ENCODE measurements at places on chromosomes 16 and 17.

DNA sequence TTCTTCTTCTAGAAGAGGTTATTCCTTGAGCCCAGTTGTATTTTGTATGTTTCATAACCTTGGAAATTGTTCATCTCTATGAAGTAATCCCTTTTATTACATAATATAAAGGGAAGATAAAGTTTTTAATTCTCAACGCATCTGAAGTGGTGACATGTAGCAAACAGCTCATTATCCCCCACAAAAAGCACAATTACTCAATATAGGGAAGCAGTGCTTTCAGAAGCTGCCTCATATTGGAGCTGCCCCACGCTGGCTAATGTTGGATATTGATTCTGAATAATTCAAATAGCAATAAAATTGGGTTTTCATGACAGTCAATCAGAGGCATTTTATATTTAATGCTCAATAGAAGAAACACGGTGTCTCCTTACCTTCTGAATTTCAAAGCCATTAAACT, 604.3 kb upstream of the RBFOX1 start:
- DNase-seq: no peak

DNA sequence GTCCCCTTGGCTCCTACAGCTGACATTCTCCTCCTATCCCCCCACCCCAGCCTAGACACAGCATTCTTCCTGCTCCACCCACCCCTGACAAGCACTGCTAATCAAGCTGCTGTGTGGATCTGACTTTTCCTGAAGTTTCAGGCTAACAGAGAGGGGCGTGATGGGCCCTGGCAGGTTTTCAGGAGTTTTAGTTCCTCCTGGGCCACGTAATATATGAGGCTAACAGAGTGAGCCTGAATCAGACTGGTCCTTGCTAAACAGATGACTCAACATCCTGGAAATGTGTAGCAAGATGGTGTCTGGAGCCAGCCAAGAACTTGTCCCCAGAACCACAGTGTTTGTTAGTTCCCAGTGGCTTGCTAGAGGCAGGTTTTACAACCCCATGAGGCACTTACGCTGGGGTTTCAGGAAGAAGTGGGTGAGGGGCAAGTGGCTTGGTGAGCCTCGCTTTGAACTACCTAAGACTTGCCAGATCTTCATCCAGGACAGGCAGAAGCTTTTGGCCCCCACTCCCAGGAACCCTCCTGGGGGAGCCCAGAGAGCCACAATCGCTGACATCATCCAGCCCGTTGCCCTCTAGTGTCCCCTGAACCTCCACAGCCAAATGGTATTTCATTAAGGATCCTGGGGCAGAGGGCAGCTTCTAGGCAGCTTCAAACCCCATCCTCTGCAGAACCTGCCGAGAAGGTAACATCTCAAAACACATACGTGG, 15.9 kb downstream of the TMEM92 start:
- DNase-seq: peak; percentile 98

DNA sequence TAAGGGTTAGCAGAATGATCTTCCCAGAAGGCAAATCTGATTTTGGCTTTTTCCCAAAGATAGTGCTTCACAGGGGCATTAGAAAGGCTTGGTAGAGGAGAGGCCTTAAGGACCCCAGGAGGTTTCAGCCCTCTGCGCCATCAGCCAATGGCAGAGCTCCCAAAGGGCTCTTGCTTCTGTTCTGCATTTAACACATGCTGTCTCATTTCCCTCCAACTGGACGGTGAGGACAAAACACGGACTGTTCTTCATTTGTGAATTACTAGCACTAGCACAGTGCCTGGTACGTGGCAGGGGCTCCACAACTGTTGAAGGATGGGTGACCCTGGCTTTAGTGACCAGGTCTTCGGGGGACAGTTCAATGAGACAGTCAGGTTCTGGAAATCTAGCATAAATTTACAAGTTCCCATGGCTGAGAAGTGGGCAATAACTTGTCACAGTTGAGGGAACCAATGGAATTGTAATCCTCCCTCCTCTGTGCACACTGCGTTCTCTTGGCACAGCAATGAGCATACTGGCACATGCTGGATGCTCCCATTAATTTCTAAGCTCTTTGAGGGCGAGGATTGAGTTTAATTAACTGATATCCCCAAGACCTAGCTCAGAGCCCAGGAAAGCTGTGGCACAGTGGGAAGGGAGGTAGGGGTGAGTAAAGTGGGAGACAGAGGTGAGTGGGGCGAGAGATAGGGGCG, 45.4 kb downstream of the COG7 start:
- DNase-seq: no peak

DNA sequence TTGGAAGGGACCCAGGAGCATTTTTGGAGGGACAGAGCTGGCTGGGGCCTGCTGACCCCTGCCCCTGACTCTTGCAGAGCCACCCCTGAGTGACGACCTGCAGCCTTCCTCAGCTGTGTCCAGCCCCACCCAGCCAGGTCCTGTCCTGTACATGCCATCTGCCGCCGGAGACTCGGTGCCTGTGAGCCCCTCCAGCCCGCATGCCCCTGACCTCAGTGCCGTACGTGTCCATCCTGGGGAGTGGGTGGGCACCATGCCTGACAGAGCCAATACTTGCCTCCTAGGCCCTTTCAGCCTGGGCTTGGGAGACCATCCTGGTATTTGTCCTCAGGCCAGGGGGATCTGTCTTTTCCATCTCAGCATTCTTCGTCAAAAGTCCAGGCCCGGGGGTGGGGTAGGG, 27.5 kb downstream of the UNC13D start:
- DNase-seq: no peak

DNA sequence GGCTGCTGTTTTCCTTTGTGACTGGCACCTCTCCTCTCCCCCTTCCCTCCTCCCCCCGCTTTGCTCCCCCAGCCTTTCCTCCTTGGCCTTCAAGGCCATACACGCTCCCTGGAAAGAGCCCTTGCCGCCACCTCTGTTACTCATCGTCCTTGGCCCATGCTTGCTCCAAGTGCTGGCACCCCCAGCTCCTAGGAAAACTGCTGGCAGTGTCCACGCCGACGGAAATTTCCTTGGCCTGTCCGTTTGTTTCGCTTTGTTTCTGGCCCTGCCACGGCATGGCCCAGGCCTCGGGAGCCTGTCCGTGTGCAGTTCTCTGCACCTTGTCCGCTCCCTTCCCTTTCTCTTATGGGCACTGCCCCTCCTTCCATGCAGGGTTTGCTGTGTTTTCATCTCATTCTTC, 18.0 kb downstream of the CA5A start:
- no peak for DNase-seq

GRCh38 chr17:21674242-21674731, 18.0 kb upstream of the KCNJ18 start:
- DNase-seq: no peak

- no peak for DNase-seq
Observed at GRCh38 chr17:77116371-77116860, 24.4 kb upstream of the SEC14L1 start.

- peak; percentile 9 for DNase-seq
Observed at GRCh38 chr17:32943206-32943605, 15.3 kb downstream of the TMEM98 start.

- DNase-seq: no peak
Observed at GRCh38 chr17:147796-148740, 10.7 kb downstream of the SCGB1C2 start.

DNA sequence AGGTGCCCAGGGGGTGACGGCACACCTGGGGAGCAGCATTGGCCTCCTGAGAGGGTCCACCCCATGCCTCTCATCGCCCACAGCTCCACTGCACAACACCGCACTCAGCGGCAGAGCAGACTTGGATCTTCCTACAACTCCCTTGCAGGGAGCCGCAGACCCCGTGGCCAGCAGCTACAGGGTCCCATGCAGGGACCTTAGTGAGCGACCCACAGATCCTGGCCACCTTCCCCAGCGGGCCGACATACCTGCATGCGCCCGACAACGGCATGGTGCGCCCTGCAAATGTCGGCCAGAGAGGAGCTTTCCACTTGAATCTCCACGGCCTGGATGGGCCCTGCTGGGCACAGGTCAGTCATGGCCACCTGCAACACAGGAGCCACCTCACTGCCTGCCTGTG, 8.4 kb downstream of the FAAP100 start:
- no peak for DNase-seq

DNA sequence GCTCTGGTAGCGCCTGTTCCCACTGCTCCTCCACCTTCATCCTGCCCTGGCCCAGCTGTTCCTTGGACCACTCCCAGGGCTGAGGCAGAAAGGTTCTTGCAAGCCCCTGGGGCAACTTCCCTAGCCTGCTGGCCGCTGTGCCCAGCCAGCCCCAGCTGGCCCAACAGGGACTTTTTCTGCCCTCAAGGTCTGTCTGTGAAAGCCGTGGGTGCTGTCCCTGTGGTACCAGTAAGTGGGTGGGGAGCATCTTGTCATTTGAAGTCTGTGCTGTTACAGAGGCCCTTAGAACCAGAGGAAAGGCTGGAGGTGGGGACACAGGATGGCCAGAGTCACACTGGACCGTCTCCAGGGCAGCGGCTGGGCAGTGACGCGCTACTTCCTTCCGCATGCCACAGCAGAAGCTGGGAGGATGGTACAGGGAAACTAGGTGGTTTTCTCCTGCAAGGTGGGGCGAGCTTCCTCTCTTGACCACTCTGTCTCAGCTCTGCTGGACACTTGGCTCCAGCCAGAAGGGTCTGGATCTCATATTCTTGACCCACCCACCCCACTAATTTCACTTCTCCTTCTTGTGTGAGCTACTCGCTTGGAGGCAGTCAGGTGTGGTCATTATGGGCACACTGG, 87.8 kb downstream of the PLCG2 start:
- peak; percentile 52 for DNase-seq

GRCh38 chr16:49672753-49673152, 183.2 kb downstream of the ZNF423 start:
- DNase-seq: no peak

GRCh38 chr16:549544-550263, 10.5 kb upstream of the PRR35 start:
- no peak for DNase-seq

- peak; percentile 20 for DNase-seq
Observed at GRCh38 chr16:25546791-25547190, 145.0 kb upstream of the HS3ST4 start.

DNA sequence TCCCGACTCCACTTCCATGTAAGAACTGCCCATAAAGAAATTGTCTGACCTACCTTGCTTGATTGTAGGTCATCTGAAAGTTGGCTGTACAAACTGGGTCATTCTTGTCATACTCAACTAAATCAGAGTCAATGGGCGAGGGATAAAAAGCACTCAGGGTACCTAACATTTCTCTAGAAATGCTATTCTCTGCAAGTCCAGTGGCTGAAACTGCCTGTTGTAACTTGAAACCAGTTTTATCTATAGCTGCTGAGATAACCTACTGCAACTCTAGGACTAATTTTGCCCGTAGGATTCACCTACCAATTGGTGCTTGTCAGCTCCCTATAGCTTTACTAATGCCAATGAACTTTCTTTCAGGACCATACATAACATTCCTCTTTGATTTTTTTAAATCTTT, 100.1 kb upstream of the GRIN2A start:
- no peak for DNase-seq

- DNase-seq: no peak
Observed at GRCh38 chr16:11367483-11367906, 22.2 kb downstream of the RMI2 start.

DNA sequence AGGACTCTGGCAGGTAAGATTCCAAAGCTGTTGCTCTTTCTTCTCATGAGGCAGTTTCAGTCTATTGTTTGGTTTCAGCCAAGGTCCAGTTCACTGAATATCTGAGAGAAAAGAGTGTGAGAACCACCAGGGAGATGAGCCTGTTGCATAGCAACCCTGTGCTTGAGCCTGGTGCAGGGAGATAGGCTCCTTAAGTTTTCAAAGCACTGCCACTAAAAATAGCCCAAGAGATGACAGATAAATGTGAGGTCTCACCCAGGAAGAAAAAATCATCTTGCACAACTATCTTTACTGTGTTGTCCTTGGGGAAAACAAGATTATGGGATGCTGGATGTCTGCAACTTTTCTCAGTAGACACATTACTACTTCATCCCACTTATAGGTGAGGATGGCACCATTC, 26.2 kb upstream of the NUDT7 start:
- no peak for DNase-seq

GRCh38 chr17:10233161-10233560, 34.8 kb upstream of the GAS7 start:
- no peak for DNase-seq

DNA sequence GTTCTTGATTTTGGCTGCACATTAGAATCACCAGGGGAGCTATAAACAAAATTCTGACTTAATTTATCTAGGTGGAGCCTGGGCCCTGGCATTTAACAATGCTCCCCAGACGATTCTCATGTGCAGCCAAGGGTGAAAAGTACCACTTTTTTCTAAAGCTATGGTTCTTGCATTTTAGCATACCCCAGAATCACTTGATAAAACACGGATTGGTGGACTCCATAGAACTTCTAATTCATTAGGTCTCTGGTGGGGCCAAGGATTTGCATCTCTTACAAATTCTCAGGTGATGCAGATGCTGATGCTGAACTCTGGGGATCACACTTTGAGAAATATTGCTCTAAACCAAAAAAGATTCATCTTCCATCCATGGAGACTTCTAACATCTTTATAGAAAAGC, 74.5 kb downstream of the RPGRIP1L start:
- DNase-seq: no peak

DNA sequence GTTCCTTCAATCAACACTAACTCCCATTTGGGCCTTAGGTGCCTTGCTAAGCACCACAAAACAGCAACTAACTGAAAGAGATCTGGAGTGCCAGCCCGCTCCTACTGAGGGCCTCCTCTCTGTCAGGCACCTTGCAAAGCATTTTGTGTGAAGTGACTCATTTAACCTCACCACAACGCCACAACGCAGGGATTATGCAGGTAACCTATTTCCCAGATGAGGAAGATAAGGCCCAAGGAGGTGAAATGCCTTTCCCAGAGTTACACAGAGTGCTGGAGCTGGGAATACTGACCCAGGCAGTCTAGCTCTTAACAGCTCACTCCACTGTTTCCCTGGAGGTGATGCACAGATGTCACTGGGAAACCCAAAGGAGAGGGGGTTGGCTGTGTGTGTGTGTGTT, 32.8 kb downstream of the DRC3 start:
- no peak for DNase-seq

GRCh38 chr17:46950997-46951621, 27.9 kb downstream of the RPRML start:
- no peak for DNase-seq

DNA sequence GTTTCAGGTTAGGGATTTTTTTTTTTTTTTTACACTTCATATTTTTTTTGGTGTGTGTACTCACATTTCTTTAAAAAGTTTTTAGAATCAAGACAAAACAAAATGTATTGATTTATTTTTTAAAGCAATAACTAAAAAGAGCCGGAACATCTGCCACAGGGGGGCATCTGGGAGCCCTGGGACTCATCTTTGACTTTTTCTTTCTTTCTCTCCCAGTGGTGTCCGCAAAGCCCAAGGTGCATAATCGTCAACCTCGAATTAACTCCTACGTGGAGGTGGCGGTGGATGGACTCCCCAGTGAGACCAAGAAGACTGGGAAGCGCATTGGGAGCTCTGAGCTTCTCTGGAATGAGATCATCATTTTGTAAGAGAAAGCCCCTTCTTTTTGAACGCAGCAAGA, 36.3 kb downstream of the WWP2 start:
- DNase-seq: no peak

- no peak for DNase-seq
Observed at GRCh38 chr16:50015631-50016030, 9.4 kb upstream of the CNEP1R1 start.

Measured in HT1080 (cell line).